ENCODE measurements at places on chromosomes 4 and X.
A peak's percentile ranks its signal among the peaks of the same experiment; 100 is the strongest.

DNA sequence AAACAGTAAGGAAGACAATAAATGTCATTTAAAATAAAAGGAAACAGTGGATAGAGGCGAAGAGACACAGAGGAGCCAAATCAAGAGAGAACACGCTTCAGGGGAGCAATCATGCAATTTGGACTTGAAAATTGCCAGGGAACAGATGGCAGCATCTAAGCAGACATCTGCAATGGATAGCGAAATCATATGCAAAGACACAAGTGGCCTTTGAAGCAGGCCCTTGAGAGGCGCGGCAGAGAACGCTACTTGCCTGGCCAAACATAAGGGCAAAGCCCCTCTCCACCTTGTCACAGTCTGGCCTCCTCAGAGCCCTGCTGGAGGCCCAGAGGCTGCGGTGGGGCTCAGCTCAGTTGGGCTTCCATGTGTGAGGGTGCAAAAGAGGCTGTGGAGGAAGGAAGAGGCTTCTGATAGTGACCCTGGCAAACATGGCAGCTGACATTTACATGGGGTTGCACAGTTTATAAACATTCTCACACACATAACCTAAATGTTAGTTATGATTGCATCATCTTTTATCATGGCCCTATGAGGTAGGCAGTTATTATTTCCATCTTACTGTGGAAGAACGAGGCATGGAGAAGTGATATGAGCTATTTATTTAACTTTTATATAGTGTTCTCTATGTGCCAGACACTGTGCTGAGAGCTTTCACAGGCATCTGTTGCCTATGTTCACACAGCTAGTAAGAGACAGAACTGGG lies 18.3 kb downstream of the ADGRG4 start:
- no peak for DNase-seq

DNA sequence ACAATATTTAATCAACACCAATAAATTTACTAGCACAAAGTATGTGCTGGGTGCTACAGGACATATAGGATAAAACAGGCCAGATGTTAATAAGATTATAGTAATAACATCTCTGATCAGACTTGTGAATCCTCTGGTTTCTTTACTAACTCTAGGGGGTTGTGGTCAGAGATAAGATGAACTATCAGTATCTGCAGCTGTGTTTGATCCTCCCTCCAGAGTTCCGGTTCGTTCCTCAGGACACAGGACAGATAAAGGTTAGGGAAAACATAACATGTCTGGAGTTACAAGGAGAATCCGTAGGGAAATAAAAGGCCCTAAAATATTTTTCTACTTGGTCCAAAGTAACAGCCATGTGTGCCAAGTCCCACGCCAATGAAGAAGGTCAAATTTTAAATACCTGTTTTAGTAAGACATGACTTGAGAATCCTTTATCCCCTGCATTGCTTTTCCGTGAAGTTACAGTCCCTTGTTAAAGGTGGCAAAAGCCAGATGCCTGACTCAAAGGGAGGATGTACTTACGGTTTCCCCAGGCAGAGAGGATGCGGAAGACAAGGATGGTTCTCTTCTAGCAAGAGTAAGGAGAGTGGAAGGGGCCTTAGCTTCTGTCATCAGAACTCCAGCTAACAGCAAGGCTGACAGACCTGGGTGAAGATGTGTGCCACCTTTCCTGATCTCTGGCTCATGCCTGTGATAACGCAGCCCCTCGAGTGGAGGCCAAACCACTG lies 44.4 kb downstream of the KIAA0232 start:
- DNase-seq = no peak

DNA sequence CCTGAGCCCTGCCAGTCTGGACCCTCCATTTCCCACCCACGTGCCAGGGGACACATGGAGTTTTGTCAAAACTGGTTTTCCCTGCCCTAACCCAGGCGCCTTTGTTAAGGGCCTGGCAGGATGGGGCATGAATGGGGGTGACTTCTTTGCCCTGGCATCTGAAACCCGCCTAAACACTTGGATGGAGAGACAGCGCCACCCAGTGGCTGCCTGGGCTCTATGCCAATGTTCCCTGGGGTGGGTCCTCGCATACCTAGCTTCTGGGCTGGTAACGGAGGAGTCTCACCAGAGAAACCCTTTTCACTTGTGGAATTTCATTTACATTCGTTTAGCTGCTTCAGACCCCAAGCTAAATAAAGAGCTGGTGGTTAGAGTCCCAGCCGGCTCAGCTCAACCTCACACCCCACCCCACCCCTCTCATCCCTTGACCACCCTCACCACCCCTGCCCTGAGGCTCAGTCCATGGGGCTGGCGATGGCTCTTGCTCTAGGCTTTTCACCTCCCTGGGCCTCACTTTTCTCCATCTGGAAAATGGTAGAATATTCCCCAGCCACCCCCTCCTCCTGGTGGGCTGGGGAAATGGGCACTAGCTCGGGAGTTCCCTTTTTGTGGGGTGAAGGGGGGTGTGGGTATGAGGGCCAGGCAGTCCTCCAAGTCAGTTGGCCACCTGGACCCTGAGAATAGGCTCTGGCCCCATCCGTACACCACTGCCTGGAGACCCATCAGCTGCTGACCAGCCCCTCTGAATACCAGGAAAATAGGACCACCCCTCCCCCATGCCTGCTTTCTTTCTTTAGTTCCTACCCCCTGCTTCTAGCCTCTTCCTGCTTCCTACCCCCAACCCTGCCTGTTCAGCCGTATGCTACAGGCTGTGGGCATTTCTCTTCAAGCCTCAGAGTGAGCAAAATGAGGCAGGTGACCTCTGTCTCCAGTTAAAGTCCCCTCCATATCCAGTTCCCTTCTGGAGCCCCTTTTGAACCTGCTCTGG lies 57.1 kb upstream of the PJA1 start:
- peak; percentile 54 for DNase-seq

GRCh38 chr4:75699299-75699698 lies 25.1 kb upstream of the USO1 start:
- no peak for DNase-seq

DNA sequence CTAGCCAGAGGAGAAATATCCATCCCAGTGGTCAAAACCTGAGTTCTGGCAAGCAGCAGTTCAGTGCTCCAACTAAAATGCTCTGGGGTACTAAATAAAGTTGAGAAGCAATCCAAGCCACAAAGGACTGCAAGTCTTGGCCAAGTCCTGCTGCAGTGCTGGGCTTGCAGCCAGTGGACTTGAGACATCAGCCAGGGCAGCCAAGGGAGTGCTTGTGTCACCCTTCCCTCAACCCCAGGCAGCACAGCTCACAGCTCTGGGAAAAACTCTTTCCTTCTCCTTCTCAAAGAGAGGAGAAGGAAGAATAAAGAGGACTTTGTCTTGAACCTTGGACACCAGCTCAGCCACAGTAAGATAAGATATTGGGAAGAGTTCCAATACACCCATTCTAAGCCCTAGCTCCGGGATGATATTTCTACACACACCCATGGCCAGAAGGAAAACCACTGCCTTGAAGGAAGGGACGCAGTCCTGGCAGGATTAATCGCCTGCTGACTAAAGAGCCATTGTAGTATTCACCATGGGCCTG lies 99.8 kb downstream of the PTCHD1 start:
- no peak for DNase-seq

DNA sequence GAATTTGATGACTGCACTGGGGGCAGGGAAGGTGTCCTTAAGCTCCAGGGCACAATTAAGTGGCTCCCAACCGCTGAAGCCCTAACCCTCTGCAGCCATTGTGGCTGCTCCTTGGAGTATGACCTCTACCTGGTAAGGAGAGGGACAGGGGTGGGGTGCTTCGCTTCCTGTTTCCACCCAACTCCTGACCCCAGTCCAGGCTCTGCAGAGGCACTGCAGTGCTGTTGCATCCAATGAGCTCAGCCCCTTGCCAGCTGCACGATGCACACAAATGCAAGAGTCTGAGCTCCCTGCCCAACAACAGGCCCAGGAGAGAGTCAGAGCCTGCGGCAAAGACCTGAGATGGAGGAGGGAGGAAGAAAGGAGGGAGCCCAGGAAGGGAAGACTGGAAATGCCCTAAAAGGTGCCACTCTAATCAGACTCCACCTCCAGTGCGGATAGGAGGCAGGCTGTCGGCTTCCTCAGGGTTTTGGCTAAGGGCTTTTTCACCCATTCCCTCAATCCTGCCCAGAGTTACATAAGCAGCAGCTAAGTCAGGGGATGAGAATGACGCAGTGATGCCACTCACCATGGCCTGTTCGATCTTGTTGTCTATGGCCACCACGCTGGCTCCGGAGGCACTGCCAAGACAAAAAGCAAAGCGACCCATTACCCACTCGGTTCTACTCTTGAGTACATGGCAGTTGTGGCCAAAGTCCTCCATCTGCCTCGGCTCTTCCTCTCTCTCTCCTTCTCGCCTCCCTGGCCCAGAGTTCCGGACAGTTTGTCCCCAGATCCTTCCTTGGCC lies 60.1 kb downstream of the TSC22D3 start:
- DNase-seq = no peak

DNA sequence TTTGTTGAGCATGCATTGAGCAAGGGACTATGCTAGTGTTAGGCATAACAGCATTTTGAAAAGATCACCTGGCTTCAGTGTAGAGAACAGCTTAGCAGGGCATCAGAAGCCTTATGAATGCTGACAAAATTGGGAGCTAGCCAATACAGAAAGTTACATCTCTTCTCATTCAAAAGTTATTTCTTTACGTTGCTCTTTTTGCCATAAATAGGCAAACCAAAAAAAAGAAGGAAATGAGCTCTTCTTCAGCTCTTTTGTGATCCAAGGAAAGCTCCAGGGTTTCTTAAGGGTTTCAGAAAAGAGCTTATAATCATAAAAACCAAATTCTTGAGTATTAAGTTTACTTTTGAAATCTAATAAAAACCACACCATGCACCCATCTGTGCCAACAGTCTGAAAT lies 35.2 kb upstream of the LNX1 start:
- DNase-seq = no peak

DNA sequence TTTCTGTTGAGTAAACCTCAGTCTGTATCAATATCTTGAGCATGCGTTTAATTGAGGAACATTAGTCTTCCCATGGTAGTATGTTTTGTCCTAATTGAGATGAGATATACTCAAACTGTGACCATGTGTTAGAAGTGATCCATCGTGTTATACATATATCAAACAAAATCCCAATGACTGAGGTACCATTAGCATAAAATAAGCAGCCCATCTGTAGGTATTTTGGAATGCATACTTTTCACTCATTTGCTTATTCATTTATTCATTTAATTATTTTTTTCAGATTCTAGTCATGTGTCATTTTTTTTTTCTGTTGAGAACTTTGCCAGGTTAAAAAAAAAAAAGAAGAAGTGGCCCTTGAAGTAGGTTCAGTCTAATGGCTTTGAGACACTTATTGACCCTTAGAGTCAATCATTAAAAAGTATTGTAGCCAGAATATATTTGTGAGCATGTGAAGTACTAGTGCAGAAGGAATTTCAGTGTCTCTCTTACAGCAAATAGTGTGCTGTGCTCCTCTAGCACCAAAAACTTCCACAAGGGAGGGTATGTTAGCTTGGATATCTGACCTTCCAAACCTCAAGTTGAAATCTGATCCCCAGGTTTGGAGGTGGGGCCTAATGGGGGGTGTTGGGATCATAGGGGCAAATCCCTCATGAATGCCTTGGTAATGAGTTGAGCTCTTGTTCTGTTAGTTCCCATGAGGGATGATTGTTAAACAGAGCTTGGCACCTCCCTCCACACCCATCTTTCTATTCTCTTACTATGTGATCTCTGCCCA lies 130.8 kb upstream of the NPY2R start:
- DNase-seq = no peak

- no peak for DNase-seq
These were observed 108.7 kb upstream of the NPFFR2 start for GRCh38 chr4:71923070-71923469.

- DNase-seq = no peak
These were observed 125.5 kb downstream of the HTR2C start for GRCh38 chrX:114709406-114709805.

DNA sequence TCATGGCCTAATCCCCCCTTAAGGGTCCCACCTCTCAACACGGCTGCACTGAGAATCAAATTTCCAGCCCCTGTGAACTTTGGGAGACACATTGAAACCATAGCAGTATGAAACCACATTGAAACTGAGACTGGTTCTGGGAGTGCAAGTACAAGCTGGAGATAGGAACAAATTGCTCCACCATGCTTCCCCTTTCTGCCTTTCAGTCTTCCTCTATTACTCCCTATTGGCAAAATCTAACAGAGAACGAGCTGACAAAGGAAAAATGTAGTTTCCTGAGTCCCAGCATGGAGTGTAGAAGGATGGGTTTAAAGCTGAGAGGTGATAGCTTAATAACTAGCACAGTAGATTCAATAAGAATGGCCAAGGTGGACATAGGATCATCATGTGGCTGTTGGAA lies 161.7 kb upstream of the RPL34 start:
- no peak for DNase-seq

DNA sequence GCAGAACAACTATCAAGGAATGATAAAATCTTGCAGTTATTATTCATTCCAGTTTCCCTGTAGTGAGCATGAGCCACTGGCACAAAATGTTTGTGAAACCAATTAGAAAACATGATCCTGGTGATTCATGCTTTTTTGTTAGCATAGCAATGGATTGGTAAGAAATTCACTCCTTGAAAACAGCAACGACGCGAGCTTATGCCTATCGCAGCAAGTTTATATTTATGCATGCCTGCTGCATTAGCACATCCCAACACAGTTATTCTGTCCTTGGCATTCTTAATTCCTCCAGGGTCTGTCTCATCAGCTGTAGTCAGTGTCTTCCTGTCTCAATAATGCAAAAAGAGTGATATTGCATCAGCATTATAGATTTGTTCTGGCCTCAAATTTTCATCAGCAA lies 975.9 kb downstream of the STIM2 start:
- no peak for DNase-seq

DNA sequence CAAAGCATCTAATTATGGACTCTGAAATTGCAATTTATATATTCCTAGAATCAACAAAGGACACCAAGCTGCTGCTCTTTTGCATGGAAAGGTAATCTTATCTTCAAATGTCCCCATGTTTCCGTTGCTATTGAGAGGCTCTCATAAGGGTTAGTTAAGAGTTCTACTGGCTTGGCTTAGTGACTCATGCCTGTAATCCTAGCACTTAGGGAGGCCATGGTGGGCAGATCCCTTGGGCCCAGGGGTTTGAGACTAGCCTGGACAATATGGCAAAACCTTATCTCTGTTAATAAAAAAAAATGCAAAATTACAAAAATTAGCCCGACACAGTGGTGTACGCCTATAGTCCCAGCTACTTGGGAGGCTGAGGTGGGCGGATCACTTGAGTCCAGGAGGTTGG lies 93.4 kb upstream of the RAPGEF2 start:
- no peak for DNase-seq
